Cardiac muscle cell (in vitro differentiated cells and primary cell): ENCODE measurements at places on chromosomes 12 and 14. TPM values are rescaled to one million over a fixed set of nuclear protein-coding genes. Genes with fewer than 3 reads are reported as not detected.

The DAO gene
- polyA plus RNA-seq = 0.72 TPM in 1 of 2 replicates, not detected in the other

The ESPL1 gene
- 1.3 and 4.8 TPM in 2 replicates for polyA plus RNA-seq

The WNT1 gene
- polyA plus RNA-seq = not detected in 2 replicates

The CCDC60 gene
- 19.1 and 28.6 TPM in 2 replicates for polyA plus RNA-seq

The KRT75 gene
- polyA plus RNA-seq = not detected in 2 replicates

The RPL10L gene
- polyA plus RNA-seq = not detected in 2 replicates

The COA8 gene
- 68.2 and 69.3 TPM in 2 replicates for polyA plus RNA-seq

The GNG2 gene
- polyA plus RNA-seq = 4.5 and 4.9 TPM in 2 replicates

The RND1 gene
- polyA plus RNA-seq = 3.5 and 7.2 TPM in 2 replicates

The CACNA1C gene
- 30.4 and 40.8 TPM in 2 replicates for polyA plus RNA-seq

The OTX2 gene
- polyA plus RNA-seq = 0.64 and 0.90 TPM in 2 replicates

The TAS2R43 gene
- 1.0 and 1.6 TPM in 2 replicates for polyA plus RNA-seq

The DUSP16 gene
- polyA plus RNA-seq = 5.2 and 5.9 TPM in 2 replicates

The TSHR gene
- 0.38 and 3.7 TPM in 2 replicates for polyA plus RNA-seq

The CALCOCO1 gene
- 128 and 176 TPM in 2 replicates for polyA plus RNA-seq

The SERPINA12 gene
- polyA plus RNA-seq = not detected in 2 replicates

The ZCRB1 gene
- polyA plus RNA-seq = 135 and 140 TPM in 2 replicates

The DLGAP5 gene
- polyA plus RNA-seq = 5.9 and 71.1 TPM in 2 replicates

The KRT6C gene
- not detected in 2 replicates for polyA plus RNA-seq

The ZFHX2 gene
- polyA plus RNA-seq = 5.6 TPM in 2 replicates

The RPL36AL gene
- 185 and 208 TPM in 2 replicates for polyA plus RNA-seq

The PPP4R4 gene
- polyA plus RNA-seq = 0.59 and 0.77 TPM in 2 replicates

The CATSPERB gene
- polyA plus RNA-seq = not detected in 2 replicates

The RNF212B gene
- polyA plus RNA-seq = 0.72 TPM in 1 of 2 replicates, not detected in the other

The IRAK3 gene
- polyA plus RNA-seq = 0.11 and 0.35 TPM in 2 replicates

The PROX2 gene
- 0.06 and 0.75 TPM in 2 replicates for polyA plus RNA-seq

The NEDD1 gene
- polyA plus RNA-seq = 22.0 and 30.6 TPM in 2 replicates

The CPM gene
- 1.5 and 2.2 TPM in 2 replicates for polyA plus RNA-seq

The CMKLR1 gene
- 0.06 TPM in 1 of 2 replicates, not detected in the other for polyA plus RNA-seq
